ENCODE measurements at places on chromosomes 1 and 21. TPM values are rescaled to one million over a fixed set of nuclear protein-coding genes. Genes with fewer than 3 reads are reported as not detected.

VWA5B1 gene
- not detected for total RNA-seq

PAPPA2 gene
- 0.06 TPM for total RNA-seq

HSPA6 gene
- not detected for total RNA-seq

CHRM3 gene
- total RNA-seq: not detected

- DNase-seq: no peak
Observed at GRCh38 chr1:246083416-246083815, 423.7 kb downstream of the SMYD3 start.

DNA sequence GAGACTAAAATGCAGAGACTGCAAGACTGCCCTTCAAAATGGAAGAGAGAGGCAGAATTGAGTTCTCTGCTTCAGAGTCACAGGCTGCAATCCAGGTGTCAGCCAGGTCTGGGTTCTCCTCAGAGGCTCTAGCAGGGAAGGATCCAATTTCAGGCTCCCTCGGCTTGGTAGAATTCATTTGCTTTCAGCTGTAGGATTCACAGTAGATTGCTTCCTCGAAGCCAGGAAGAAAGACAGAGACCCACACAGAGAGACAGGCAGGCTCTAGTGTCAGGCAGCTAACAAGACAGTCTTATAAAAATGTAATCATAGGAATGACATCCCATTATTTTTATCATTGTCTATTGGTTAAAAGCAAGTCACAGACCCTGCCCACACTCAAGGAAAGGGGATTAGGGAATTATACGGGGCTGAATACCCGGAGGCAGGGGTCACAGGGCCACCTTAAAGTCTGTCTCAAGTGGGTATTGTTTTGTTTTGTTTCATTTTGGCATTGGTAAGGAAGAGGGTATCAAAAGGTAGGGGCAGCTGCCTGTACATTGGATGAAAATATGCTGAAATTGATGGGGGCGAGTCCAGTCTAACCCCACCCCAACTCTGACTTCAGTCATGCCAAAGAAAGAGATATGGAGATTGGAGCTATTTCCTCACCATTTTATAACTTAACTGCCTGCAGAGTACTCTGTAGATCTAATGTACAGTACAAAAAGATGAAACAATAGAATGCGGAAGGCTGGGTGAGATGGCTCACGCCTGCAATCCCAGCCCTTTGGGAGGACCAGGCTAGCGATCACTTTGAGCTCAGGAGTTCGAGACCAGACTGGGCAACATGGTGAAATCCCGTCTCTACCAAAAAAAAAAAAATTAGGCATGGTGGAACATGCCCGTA is 9.5 kb upstream of the TBCE start:
- no peak for DNase-seq

GRCh38 chr1:112798292-112798691 is 83.2 kb upstream of the PPM1J start:
- no peak for DNase-seq

DNA sequence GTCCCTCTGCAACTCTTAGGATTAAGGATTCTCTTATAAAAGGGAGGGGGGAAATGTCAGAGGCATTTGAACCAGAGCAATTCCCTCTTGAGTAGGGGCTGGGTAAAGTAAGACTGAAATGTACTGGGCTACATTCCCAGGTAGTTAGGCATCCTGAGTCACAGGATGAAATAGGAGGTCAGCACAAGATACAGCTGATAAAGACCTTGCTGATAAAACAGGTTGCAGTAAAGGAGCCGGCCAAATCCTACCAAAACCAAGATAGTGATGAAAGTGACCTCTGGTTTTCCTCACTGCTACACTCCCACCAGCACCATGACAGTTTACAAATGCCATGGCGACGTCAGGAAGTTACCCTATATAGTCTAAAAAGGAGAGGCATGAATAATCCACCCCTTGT is 14.3 kb upstream of the COX20 start:
- no peak for DNase-seq
